Activated T-helper 9 cell treated with anti-CD3 and anti-CD28 coated beads, Interleukin-2, amount 50 U/mL, for 16 hours (primary cell): ENCODE measurements at places on chromosomes 1 and 21.

DNA sequence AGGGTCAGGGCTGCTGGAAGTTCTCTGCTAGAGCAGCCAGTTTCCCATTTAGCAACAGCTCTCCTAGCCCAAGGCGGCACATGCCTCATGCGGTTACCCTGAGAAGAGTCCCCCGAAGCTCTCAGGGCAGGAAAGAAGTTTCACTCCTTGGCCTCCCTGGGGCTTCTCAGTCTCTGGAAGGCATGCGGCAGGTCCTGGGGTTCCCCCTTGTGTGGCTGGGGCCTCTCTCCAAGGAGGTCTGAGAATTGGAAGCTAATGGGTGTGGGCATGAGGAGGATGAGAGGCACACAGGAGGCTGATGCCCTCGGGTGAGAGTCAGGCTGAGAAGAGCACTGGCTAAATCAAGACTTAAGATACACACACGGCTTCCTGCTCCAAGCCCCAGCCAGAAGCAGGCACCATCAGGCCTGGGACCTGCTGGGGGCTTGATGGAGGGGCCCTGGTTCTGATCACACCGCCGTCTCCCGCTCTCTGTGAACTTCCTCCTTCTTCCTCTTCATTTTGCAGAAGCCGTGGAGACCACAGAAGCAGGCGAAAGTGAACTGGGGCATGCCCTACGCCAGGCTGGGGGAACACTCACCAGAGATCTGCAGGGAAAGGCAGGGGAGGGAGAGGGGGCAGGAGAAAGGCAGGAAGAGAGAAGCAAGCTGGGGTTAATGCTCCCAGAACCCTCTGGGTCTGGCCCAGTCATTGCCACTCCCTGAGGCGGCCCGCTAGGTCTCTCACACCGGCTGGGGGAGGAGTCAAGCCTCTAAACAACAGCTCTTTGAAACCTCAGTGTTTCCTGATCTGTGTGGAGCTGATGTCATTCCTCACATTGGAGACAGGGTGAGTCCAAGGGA, 15.1 kb downstream of the BLACAT1 start:
- peak; percentile 54 for DNase-seq

DNA sequence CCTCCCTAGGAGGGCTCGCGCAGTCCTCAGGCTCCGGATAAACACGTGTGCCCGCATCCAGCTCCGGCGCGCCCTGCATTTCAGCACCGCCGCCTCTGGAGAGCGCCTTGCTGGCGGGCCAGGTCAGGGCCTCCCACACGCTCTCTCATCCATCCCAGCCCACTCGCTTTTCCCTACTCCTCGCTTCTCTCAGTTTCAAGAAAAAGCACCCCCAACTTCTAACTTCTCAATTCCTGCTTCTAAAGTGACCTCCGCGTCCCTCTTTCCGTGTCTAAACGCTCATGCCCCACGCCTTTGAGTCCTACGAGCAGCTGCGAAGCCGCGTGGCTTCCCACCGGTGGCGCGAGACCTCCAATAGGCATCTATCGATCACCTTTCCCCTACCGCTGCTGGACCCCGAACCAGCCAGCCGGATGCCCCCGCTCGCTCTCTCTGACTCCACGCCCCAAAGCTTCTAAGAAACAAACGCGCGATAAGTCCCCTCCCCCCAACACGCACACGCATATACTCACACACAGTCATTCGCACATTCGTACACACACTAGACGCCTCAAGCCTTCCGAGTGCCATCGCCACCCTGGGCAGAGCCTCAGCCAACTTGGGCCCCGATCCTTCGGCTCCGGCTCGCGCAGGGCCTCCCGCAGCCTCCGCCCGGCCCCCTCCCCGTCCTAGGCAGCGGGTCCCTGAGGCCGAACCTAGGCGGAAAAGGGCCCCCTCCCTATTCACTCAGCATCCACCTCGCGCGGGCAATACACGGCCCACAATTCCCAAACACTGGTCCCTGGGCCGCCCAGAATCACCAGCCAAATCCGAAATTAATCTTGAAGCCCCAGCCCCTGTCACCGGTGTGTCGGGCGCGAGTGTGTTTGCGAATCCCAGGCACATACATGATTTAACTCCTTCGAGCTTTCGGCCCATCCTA, 1.1 kb downstream of the NMNAT2 start:
- no peak for DNase-seq

DNA sequence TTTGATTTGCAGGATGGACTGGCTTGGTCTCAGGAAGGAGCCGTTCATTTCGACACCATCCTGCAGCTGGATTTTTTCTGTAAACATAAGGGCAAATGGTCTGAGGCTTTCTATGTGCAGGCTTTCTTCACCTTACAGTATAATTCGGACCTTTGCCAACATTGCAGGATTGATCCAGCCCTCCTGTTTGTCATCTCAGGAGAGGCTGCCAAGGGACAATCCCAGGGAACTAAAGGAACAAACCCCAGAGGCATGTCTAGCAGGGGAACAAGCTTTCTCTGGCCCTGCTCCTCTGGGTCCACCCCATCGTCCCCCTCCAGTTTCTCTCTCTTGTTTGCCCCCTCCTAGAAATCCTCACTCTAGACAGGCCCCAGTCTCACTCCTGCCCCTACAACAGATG, 24.8 kb upstream of the GBP6 start:
- DNase-seq, result no peak

- DNase-seq, result no peak
Measured at GRCh38 chr21:38520511-38520910, 22.2 kb upstream of the ERG start.

DNA sequence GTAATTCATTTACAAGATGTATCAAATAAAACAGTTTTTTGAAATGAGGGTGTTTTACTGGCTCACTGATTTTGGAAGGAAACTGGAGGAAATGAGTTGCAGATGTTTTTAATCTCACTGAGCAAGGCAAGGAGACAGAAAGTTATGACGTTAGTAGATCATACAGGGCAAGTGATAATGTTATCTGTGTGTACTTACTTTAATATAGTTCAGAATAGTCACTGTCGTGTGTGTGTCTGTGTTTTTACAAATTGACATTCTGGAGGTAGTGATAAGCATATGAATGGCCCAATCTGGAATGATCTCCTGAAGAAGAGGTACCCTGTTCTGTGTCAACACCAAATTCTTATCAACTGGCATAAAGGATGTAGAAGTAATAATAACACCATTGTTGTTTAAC, 1.9 kb upstream of the GBP4 start:
- DNase-seq, result no peak

GRCh38 chr1:18178111-18178510, 70.5 kb downstream of the IGSF21 start:
- no peak for DNase-seq

DNA sequence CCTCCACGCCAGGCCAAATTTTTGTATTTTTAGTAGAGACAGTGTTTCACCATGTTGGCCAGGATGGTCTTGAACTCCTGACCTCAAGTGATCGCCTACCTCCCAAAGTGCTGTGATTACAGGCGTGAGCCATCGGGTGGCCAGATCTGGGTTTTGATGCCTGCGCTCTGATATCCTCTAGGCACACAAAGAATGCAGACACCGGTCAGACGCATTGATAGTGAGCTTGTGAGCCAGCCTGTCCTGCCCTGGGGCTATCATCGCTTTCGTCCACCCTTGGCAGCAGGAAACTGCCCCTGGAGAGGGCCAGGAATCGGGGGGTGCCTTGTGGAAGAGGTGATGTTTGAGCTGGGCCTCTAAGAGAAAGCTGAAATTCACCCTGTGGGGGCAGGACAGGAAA, 4.0 kb downstream of the FBLIM1 start:
- no peak for DNase-seq

- no peak for DNase-seq
Measured at GRCh38 chr1:2556678-2557481, 709 bp downstream of the TNFRSF14 start.

DNA sequence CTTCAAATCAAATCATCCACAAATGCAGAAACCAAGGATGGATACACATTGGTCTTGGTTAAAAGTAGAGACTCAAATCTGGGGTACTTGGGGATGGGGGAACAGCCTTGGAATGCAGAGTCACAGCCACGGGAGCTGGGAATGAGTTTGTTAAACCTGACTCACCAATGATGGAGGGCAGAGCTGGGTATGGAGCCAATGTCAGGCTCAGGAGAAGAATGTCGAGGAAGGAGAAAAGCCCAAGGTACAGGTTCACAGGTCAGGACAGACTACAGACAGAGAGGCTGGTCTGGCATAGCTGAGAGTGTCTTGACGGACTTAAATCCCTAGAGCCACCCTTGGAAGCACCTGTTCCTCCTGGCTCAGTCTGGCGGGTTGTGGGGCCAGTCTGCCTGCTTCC, 237.6 kb downstream of the NTNG1 start:
- DNase-seq, result no peak

GRCh38 chr1:169089776-169090175, 16.7 kb upstream of the ATP1B1 start:
- DNase-seq, result no peak

DNA sequence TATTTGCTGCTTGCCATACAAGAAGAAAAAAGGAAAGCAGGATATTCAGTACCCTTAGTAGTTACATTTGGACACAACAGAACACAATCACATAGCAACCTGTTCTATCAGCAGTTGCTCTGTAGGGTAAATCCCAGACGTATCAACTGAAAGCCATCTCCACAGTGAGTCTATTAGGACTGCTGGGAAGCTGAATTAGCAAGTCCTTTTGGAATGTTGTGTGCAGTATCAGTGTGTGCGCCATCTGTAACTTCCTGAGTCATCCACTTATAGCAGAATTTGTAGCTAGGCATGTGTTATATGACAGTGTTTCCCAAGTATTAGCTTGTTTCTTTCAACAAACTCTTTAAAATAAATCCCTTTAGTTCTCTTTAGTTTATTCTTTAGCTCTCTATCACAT, 21.3 kb downstream of the CCDC30 start:
- DNase-seq, result no peak

DNA sequence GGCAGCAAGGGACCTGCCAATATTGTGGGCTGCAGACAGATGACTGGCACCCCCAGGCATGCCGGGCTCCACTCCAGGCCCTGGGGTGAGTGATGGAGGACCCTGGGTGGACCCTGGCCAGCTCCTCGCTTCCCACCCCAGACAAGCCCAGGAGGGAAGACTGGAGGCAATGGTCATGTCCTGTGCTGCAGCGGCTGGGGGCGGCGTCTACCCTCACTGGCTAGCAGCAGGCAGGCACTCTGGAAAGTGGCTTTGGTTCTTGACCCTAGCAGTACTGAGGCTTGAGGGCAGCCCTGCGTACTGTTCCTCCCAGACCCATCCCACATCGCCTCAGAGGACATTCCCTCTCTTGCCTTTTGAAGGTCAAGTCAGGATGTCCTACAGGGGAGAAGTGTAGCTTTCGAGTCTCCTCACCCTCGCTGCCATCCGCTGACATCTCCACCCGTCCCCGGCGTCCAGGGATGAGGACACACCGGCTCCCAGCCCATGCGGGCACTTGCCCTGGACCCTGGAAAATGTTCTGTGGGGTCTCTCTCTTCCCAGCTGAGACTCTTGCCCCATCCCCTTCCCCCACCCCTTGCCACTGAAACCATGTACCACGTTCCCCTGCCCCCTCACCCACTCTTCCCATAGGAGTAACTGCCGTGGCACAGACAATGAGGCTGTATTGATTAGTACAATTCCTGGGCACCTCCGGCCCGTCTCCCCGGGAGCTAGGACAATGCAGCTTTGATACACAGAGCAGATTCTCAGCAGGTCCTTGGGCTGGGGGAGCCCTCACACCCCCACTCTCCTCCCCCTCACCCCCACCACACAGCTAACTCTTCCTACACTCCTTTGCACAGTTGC, 15.0 kb downstream of the SLC6A9 start:
- DNase-seq, result no peak

- no peak for DNase-seq
Measured at GRCh38 chr1:29900712-29901111, 664.4 kb downstream of the PTPRU start.

- no peak for DNase-seq
Measured at GRCh38 chr1:25799935-25800702, at the start of gene SELENON. SELENON (plus strand) TSS chr1:25800193; CDS start chr1:25800231, 38 bp downstream.

GRCh38 chr1:191541758-191542157, 616.5 kb upstream of the RGS18 start:
- DNase-seq, result no peak

- no peak for DNase-seq
Measured at GRCh38 chr1:7644961-7645750, 125.9 kb upstream of the VAMP3 start.

GRCh38 chr1:160752924-160753323, 13.9 kb downstream of the SLAMF7 start:
- DNase-seq, result no peak

DNA sequence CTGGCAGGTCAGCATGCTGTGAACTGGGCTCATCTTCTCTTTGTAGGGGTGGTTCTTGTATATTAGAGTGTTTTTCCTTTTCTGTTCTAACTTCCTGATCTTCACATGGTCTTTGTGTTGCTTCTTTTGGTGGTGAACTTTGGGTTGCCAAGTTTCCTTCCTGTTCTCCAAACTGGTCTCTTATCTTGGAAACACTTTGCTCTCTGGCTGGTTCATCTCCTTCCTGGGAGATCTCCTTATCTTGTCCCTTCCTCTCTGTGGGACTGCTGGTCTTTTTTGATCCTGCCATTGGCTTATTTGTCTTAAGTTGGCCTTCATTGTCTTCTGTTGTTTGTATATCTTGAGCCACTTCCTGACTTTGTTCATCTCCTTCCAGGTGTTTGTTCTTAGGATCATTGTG, 2.1 kb downstream of the TCHHL1 start:
- DNase-seq, result no peak

DNA sequence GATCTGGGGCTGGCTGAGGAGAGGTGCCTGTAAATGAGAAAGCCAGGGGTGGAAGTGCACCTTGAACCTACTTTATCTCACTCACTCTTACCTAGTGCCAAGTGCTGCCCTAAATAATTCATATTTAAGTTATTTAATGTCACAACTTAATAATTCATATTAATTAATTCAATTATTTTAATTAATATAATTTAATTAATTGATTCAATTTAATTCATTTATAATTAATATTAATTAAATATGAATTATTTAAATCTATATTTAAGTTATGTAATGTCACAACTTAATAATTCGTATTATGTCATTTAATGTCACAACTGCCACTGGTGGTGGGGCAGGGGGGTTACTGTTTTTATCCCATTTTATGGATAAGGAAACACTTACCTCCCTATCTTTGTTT, 361.6 kb upstream of the RUNX1 start:
- no peak for DNase-seq

- DNase-seq, result no peak
Measured at GRCh38 chr1:165434281-165434680, 10.6 kb downstream of the RXRG start.

- DNase-seq, result peak; percentile 47
Measured at GRCh38 chr1:235074523-235075047, 54.1 kb downstream of the TOMM20 start.

DNA sequence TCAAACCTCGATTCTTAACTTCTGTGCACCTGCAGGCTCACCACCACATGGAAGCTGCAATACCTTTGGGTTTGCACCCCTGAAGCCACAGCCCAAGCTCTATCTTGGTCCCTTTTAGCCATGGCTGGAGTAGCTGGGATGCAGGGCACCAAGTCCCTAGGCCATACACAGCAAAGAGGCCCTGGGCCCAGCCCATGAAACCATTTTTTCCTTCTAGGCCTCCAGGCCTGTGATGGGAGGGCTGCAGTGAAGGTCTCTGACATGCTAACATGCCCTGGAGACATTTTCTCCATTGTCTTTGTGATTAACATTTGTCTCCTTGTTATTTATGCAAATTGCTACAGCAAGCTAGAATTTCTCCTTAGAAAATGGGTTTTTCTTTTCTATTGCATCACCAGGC, 79.2 kb downstream of the PRRX1 start:
- no peak for DNase-seq
